ENCODE measurements at places on chromosomes 7 and 10. TPM values are rescaled to one million over a fixed set of nuclear protein-coding genes. Genes with fewer than 3 reads are reported as not detected.

BNIP3 gene
- total RNA-seq, result 37.9 TPM

DNA sequence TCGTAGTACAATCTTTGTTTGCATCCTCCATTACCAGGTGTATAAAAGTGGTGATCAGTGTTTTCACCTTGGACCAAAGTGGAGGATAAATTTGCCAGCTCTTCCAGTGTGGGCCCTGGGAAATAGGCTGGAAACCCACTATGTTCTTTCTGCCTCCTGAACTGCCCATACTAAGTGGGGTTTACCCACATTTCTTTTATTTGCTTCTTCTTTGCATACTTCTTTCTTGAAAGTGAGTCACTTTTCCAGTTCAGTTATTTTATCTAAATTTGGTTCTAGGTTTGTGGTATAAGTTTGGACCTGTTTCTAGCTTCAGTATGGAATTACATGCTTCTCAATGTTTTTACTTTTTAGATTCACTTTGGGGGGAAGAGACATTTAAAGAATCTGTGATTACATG, 126.2 kb upstream of the ACBD5 start:
- DNase-seq, result no peak

GRCh38 chr7:42493436-42494198, 256.6 kb upstream of the GLI3 start:
- DNase-seq, result peak; percentile 91

- DNase-seq, result peak; percentile 64
These were observed 1.3 kb upstream of the ARID5B start for GRCh38 chr10:61899997-61900828.

GRCh38 chr7:148650232-148650858, 48.4 kb upstream of the CUL1 start:
- DNase-seq, result no peak

DNA sequence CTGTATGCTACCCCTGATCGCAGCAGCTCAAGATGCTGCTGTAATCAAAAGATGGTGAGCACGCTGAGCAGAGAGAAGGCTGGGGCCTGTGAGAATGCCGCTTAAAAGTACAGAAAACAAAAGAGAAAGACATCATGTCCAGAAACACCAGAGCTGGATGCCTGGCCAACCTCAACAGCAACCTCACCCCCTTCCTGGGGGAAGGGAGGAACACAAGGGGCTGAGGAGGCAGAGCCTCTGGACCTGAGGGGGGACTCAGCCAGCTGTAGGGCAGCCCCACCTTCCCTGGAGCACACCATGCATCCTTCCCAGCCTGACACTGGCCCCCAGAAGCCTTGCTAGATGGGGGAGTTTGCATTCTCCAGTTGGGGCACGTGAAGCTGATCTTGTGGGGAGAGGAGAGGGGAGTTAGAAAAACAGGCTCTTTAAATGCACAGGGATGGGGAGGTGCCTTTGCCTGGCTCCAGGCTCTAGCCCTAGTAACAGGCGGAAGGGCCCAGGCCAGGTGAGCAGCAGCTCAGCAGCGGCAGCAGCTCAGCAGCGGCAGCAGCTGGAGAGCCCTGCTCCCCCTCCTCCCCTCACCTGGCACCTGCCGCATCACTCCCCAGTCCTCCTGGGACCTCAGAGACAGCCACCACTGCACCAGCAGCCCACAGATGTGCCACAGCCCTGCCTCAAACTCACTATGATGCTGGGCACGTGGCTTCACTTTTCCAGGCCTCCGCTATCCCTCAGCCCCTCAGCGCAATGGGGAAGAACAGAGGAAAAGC, 156.3 kb downstream of the NEURL1 start:
- no peak for DNase-seq
